ENCODE measurements at places on chromosomes 13 and 19. TPM values are rescaled to one million over a fixed set of nuclear protein-coding genes. Genes with fewer than 3 reads are reported as not detected.
A peak's percentile ranks its signal among the peaks of the same experiment; 100 is the strongest.

Gene PLVAP
- total RNA-seq, result not detected

Gene UHRF1
- total RNA-seq, result 90.8 TPM

Gene TMPRSS9
- not detected for total RNA-seq

- H3K4me3 ChIP-seq, result no peak overlapping the region
- no peaks in the 10 kb centered on the region for H3K36me3 ChIP-seq
- no peaks in the 10 kb centered on the region for H3K4me1 ChIP-seq
- no peak overlapping the region for H3K27ac ChIP-seq
- no peak for DNase-seq
- H3K27me3 ChIP-seq, result no peaks in the 10 kb centered on the region
Measured at GRCh38 chr13:34310539-34310938, 492.6 kb downstream of the RFC3 start.

GRCh38 chr19:1104311-1105007, 665 bp downstream of the GPX4 start:
- H3K36me3 ChIP-seq, result peaks cover 2% of the 10 kb centered on the region
- peak overlapping the region; percentile 79 for H3K4me3 ChIP-seq
- no peaks in the 10 kb centered on the region for H3K27me3 ChIP-seq
- peaks cover 25% of the 10 kb centered on the region for H3K4me1 ChIP-seq

Data from activated naive CD8-positive, alpha-beta T cell treated with anti-CD3 and anti-CD28 coated beads, Interleukin-2, amount 10 ng/mL, durations not matched to agents 7 days and 5 days (primary cell).